Stimulated activated CD8-positive, alpha-beta memory T cell treated with anti-CD3 and anti-CD28 coated beads, Interleukin-7, amount 100 ng/mL, for 24 hours (primary cell): ENCODE measurements at places on chromosomes 2 and 18.

GRCh38 chr2:237725661-237726060 lies 72.9 kb upstream of the RBM44 start:
- no peak for DNase-seq

DNA sequence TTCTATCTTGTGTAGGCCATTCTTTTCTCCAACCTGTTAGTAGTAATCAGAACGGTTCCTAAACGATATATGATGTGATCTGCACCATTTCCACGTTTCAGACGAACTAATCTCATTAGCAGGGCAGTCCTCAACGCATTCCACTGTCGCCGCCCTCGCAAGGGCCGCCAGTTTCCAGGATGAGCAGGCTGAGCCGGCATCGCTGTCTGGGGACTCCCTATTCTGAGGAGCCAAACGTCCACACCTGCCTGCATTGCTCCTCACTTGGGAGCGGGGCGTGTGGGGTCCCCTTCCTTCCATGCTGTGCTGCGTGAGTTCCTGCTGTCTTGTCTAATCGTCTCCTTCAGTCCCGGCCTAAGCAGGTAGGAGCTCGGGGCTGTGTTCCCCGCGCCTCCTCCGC lies 76.6 kb downstream of the PSMG2 start:
- DNase-seq: no peak

GRCh38 chr18:48649231-48649630 lies 110.4 kb downstream of the CTIF start:
- DNase-seq: no peak

GRCh38 chr2:75381032-75381431 lies 179.7 kb downstream of the EVA1A start:
- no peak for DNase-seq

- no peak for DNase-seq
Measured at GRCh38 chr2:163909411-163910080, 173.7 kb upstream of the FIGN start.

DNA sequence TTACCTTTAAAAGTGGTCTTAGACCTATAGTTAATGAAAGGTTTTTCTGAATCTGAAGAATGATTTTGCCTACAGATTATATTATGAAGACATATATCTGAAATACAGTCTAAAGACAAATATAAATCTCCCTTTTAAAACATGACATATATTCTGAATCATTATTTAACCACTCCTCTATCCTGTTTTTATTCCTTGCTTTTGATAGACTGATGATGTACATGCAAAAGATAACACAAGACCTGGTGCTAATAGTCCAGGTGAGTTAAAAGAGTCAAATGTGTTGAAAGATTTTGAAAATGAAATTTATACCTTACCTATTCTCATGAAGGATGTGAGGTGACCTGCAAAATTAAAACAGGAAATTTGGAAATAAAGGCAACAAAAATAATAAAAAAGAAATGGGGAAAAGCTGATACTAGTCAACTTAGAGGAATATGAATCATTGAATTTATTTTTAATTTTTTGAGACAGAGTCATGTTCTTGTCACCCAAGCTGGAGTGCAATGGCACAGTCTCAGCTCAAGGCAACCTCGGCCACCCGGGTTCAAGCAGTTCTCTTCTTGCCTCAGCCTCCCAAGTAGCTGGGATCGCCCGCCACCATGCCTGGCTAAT lies 29.3 kb downstream of the DDX1 start:
- no peak for DNase-seq

DNA sequence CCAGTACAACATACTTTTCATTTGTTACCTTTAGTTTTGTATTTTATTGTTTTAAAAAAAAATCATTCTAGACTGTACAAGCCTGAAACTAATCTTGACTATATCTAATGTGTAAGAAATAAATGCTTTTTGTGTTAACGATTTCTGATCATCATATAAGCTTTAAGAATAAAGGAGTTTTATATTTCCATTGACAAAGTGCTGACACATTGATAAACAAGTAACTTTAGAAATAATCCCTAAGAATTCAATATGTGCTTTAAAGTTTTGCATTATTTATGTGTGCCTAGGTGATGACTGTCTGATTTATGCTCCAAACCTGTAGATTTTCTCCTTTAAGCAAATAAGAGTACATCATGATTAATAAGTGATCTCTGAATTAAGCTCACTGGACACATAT lies 247.2 kb upstream of the BOD1L2 start:
- no peak for DNase-seq

- no peak for DNase-seq
Measured at GRCh38 chr2:191607096-191607495, 70.8 kb upstream of the NABP1 start.

- no peak for DNase-seq
Measured at GRCh38 chr2:240168041-240168440, 27.6 kb upstream of the OTOS start.

DNA sequence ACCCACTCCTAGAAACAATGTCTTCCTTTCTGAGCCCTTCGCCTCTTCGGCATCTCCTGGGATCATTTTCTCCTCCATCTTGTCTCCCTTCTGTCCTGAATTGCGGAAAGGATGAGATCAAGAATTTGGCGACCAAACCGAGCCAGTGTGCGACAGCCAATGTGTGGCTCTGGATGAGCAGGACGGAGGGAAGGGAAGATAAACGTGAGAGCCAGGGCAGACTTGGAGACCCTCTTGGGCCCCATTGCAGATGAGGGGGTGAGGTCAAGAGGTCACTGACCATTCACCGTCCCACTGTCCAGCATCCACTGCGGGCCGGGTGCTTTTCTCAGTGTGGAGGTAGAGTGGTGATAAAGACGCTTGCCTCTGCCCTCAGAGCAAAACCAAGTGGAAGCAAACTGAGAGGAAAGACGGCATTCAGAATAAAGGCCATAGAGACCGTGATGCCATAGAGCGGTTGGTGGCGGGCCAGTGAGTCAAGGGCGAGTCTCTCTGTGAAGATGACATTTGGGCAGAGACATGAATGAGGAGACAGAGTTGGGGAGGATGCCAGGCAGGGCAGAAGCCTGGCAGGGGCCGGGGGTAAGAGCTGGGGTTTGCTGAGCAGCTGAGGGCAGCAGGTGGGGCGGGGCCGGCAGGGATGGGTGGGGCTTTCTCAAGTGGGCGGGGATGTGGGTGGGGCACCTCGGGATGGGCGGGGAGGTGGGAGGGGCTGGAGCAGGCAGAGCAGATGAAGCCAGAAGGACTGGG lies 55.6 kb downstream of the ACAA2 start:
- DNase-seq: no peak

DNA sequence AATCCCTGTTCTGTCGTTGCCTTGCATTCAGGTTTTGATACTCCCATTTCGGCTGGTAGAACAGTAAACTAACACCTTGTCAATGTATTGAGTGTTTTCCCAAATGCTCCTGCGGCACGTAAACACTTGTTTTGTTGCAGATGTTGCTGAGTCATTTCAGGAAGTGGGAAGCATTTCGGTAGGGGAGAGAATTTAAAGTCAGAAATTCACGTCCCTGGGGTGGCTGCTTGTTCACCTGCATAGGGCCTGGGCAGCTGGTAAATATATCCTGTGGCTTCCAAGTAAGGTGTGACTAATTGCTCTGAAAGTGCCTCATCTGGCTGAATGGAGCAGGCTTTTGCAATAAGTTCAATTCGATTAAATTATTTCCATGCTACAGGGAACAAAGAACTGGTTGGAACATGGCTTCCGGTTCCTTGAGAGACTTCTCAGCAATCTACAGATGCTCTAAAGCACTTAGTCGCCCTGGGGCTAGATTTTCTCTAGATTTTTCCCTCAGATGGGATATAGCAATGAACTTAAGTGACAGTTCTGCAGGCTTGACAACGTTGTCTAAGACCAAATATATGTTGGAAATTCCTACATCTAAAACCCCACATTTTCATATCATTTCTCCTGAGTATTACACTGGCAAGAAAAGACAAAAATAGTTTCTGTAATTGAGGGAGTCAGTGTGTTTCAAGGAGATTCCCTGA lies 5.2 kb downstream of the GALR1 start:
- DNase-seq: no peak

GRCh38 chr18:36665952-36666351 lies 162.8 kb downstream of the TPGS2 start:
- no peak for DNase-seq

GRCh38 chr18:63820694-63821093 lies 45.5 kb downstream of the SERPINB7 start:
- DNase-seq: no peak

- no peak for DNase-seq
Measured at GRCh38 chr18:26546875-26547645, 1.3 kb downstream of the KCTD1 start.
